Fibroblast of the aortic adventitia (primary cell): ENCODE measurements at places on chromosomes 16 and 17. TPM values are rescaled to one million over a fixed set of nuclear protein-coding genes. Genes with fewer than 3 reads are reported as not detected.

DNA sequence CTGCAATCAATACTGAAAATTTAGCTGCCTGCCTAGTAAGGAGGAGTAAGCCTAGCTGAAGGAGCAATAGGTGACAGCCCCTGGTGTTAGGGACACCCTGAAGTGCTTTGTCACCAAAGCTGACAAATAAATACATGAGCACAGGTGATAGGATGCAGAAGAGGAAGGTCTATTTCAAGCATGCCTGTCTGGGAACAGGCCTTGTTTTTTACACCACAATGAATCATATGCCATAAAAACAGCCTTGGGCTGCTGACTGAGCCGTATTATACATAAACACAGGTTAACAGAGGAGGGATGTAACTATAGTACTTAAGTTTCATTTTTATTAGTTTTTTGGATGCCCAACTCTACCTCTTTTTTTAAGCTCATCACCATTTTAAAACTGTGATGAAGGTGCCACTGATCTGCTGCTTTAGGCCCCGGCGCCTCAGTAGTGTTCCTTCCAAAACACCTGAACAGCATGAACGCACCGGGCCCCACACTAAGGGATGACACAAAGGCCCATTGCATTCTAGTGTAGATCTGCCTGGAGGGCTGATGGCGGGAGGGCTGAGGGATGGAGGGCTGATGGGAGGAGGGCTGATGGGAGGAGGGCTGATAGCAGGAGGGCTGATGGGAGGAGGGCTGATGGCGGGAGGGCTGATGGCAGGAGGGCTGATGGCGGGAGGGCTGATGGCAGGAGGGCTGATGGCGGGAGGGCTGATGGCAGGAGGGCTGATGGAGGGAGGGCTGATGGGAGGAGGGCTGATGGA, 150.3 kb downstream of the AATF start:
- DNase-seq, result no peak

DNA sequence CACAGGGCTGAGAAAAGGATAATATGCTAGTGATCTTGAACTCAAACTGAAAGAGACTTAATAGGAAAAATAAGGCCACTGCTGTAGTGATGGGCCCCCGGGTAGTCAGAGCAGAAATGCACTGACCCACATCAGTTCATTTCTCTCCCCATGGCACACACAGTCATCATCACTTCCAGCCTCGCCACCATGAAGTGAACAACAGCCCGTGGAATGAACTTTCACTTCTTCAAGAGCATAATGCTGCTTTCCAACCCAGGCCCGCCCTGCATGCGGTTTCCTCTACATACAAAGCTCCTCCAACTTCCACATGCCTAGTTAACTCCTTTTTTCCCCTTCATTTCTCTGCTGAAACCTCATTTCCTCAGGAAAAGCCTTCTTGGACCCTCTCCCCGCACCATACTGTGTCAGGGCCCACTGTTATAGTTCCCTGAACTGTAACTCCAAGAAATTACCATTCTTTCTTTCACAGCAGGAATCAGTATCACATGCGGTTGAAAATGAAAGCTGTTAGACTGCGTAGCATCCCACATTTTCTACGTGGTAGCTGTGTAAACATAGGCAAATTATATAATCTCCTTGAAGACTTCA, 65.8 kb upstream of the SMIM36 start:
- peak; percentile 86 for DNase-seq

- DNase-seq, result no peak
These were observed 51.5 kb downstream of the CPPED1 start for GRCh38 chr16:12752159-12752558.

TAX1BP3 gene
- 87.5 and 222 TPM in 2 replicates for total RNA-seq

ASPHD1 gene
- 0.98 and 1.5 TPM in 2 replicates for total RNA-seq

RBFOX1 gene
- total RNA-seq, result 0.08 TPM in 1 of 2 replicates, not detected in the other
